ENCODE measurements at places on chromosomes 6 and 20. TPM values are rescaled to one million over a fixed set of nuclear protein-coding genes. Genes with fewer than 3 reads are reported as not detected.

The PNLDC1 gene
- 1.7 TPM for total RNA-seq

The TRIM10 gene
- not detected for total RNA-seq

The FKBP5 gene
- total RNA-seq, result 80.2 TPM

- DNase-seq, result no peak
These were observed 3.6 kb upstream of the CSTL1 start for GRCh38 chr20:23435626-23436539.

GRCh38 chr20:4076671-4077070, 61.3 kb upstream of the RNF24 start:
- DNase-seq, result no peak

DNA sequence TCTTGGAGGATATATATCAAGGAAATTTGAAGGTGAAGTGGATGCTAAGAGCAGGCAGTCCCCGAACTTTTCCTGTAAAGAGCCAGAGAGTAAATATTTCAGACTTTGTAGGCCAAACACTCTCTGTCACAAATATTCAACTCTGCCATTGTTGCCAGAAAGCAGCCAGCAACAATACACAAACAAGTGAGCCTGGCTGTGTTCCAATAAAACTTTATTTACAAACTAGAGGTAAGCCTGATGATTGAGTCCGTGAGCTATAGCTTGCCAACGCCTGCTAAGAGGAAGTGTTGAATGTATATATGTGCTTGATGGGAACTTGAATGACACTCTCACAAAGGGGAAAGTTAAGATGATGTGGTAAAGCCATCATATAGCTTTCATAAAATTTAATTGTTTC, 166.0 kb upstream of the PLN start:
- DNase-seq, result no peak

DNA sequence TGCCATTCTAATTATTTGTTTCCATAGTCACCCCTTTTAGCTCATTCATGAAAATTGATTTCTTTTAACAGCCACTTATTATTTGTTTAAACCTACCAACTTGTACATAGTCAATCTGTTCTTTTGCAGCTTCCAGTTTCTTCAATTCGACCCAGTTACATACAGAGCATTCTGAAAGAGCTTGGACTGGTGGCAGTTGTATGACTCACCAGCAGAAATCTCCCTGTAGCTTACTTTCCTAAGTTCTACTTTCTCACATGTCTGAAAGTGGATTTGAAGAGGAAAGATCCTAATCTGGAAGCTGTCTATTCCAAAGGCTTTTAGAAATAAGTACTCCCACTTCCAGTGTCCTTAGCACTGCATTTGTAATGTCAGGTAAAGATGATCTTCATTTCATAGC, 447.9 kb downstream of the HTR1B start:
- no peak for DNase-seq

- no peak for DNase-seq
These were observed 1055.1 kb upstream of the GJE1 start for GRCh38 chr6:141077355-141078333.

Data from dorsolateral prefrontal cortex (tissue), 122 donors.